ENCODE measurements at places on chromosomes 4 and X.

- no peak for DNase-seq
These were observed 226.7 kb upstream of the NOCT start for GRCh38 chr4:138788857-138789256.

- no peak for DNase-seq
These were observed at the start of gene MAOB for GRCh38 chrX:43882294-43882681. MAOB (minus strand) TSS chrX:43882450; CDS start chrX:43882299, 151 bp downstream.

- DNase-seq: peak; percentile 73
These were observed 92.4 kb downstream of the CXCL13 start for GRCh38 chr4:77697860-77698590.

GRCh38 chr4:184587701-184588100 lies 61.5 kb downstream of the CASP3 start:
- no peak for DNase-seq

GRCh38 chr4:169158046-169158445 lies 112.7 kb downstream of the SH3RF1 start:
- no peak for DNase-seq

DNA sequence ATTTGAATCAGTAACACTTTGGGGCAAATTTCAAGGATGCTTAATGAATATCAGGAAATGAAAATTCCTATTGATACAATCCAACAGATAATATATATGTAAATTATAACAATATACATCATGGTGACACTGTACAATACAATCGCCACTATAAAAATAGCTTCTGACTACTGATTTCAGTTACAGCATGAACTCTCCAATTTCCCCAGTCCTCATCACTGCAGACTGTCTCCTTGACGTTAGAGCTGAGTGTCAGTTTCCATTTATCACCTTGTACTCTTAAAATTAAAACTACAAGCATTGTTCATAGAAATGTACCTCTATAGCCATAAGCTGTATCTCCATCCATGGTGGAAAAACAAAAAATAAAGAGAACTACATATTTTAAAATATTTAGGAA lies 23.4 kb downstream of the TBC1D9 start:
- DNase-seq: no peak

DNA sequence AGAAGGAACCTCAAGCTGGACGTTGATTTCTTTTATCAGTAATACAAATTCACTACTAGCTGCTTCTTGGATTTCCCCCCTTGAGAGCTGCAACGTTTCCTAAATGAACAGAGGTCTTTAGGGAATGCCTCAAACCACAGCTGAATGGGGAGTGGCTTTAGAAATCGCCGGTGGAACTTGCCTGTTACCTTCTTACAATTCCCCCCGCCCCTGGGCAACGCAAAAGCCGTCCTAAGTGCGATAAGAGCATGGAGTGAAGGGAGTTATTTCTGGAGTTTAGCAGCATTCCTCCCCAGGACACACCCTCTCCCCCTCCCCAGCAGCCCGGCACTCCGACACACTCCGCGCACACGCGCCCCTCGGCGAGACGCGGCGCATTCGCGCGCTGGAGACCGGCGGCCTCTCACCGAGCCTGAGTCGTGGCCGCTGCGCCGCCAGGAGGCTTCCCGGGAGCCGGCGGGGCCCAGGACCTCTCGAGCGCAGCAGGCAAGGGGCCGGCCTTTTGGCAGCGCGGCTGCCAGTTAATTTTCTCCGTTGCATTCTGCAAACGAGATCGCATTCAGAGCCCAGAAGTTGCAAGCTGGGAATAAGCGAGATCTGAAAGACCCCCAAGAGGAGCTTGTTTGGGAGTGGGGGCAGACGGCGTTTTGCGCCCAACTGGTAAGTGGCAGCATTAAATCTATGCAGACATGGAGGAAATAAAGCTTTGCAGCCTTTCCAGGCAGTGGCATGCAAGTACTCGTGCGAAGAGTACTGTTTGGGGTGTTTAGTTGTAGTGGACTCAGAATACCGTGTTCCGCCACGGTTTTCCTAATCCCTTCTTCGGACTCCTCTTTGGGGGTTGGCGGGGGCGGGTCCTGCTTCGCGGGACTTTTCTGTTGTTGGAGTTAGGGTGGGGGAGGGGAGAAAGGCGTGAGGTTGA lies 134.7 kb downstream of the PALLD start:
- no peak for DNase-seq

- no peak for DNase-seq
These were observed 238.8 kb downstream of the GRIA3 start for GRCh38 chrX:123422875-123423274.

- DNase-seq: no peak
These were observed 97.1 kb downstream of the NFKB1 start for GRCh38 chr4:102598086-102598761.

DNA sequence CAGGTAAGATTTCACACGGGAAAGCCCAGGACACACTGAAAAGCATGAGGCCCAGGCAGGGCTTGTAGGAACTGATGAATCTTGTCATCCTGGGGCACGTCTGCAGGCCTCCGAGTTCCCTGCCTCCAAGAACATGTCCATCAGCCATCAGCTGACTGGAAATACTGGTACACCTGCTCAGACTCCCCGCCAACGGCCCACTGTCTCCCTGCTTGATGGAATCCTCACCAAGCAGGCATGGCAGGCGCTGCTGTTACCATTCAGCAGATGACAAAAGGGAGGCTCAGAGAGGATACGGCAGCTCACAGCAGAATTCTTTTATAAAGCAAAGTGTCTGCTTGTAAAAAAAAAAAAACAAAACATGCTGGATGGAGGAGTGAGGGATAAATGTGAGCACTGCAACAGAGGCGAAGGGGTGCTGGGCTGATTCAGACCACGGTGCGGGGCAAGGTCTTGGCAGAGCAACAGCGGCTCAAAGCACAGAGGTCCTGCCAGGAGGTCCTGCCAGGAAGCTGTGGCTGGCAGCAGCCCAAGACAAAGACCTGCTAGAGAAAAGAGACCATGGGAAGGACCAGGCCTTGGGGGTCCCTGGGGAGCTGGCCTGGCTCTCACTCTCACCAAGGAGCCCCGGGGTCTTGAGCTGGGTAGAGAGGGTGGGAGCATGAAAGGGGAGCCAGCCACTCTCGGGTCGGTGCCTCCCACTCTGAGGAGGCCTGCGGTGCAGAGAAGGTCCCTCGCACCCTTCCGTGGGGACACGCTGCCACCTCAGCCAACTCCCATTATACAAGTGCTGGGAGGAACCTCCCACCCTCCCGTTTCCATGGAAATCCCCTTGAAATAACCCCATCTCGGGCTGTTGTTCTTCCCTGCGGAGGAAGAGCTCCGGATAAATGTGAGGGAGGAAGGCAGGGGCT lies 25.6 kb downstream of the PPP2R2C start:
- no peak for DNase-seq

DNA sequence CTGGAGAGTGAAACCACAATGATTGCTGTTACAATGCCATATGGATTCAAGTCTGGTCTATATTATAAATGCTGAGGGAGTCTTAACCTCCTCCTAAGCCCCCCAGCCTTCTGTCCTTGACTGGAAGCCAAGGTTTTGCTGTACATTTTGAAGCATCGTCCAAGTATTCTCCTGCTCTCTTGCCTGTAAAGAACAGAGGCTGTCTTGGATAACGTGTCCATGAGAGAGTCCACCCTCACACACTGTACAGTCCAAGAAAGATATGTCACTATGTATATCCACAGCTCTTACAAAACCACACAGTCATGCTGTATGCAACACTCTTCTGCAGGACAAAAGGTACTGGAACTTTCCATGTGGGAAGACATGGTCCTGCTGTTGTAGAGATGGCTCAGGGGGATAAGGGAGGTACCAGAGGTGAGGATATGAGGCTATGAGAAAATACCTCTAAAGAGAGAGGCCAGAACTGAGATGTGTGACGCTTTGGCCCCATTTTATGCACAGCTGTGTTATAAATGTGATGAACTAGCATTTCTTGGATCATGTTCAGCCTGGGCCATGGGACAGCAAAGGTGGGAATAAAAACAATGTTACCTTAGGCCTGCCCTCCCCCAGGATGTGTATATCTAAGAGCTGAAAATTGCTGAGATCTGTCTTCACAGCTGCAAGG lies 678.6 kb downstream of the IQCM start:
- no peak for DNase-seq

DNA sequence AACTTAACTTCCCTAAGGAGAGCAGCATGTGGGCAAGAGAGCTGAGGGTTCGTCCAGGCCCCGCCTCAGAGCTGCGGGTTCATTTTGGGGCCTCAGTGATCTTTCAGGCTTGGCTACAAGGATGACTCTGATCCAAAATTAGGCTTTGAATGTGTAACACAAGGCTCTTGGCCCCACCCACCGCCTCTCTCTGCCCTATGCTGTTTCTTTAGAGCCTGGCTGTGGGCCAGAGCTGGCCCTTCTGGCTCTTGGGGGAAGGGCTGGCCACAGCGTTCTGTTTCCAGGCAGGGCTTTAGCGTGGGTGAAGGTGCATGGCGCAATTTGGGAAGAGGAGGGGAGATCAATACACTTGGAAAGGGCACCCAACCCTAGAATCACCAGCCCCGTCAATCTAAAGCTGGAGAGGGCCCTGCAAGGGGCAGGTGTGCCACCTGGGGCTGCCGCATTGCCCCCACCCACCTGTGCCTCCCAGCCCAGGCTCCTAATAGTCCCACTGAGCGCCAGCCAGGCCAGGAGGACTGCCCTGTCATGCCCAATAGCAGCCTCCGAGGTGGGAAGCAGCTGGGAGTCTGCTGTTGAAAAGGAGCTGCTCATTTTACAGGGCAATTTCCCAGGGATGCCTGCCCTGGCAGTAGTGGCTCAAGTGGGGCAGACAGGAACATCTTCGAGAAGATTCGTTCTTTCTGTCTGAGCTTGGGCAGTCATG lies 84.5 kb upstream of the MAML3 start:
- peak; percentile 99 for DNase-seq

- DNase-seq: peak; percentile 87
These were observed 327.7 kb downstream of the DKK2 start for GRCh38 chr4:106708464-106708816.

DNA sequence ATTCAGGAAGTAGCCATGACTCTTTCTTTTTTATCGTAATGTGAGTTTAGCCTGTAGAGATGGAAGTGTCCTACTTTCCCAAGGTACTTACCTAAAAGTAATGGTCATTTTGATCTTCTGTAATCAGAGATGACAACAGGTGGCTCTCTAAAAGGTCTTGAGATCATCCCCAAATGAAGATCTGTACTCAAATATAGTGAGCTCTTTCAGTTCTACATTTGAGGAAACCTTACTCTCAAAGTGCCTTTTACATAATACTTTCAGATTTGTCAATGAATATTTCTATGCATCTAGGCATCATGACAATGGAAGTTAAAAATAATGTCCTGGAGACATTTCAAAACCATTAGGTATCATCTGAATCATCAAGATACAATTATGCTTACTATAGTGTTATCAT lies 17.2 kb upstream of the MND1 start:
- no peak for DNase-seq

GRCh38 chrX:35507701-35508100 lies 290.4 kb upstream of the MAGEB16 start:
- no peak for DNase-seq

DNA sequence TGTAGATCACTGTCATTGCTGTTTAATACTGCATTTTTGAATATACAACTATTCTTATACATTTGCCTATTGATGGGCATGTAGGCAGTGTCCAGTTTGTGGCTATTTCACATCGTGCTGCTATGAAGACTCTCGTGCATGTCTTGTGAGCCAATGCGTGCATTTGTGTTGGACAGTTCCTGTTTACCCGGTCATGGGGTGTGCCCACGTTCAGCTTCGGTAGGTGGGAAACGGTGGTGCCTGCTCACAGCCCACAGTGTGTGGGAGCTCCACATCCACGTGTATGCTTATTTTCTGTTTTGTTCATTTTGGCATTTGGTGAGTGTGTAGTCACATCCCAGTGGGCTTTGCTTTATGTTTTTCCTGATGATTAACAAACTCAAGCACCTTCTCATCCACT lies 19.7 kb upstream of the RNF212 start:
- no peak for DNase-seq

DNA sequence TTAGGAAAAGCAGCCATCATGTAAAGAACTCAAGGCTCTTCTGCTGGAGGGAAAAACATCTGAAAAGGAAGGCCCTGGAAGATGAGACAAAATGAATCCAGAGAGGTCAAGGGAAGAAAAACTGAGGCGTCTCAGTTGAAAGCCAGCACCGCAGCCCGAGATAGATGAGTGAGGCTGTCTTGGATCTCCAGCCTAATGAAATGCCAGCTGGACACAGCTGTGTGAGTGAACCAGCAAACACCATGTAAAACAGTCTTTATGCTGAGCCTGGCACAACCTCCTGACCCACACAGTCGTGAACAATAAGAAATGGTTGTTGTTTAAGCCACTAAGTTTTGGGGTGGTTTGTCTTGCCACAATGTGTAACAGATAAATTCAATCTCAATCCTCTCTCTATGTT lies 48.6 kb upstream of the RASL11B start:
- DNase-seq: no peak

DNA sequence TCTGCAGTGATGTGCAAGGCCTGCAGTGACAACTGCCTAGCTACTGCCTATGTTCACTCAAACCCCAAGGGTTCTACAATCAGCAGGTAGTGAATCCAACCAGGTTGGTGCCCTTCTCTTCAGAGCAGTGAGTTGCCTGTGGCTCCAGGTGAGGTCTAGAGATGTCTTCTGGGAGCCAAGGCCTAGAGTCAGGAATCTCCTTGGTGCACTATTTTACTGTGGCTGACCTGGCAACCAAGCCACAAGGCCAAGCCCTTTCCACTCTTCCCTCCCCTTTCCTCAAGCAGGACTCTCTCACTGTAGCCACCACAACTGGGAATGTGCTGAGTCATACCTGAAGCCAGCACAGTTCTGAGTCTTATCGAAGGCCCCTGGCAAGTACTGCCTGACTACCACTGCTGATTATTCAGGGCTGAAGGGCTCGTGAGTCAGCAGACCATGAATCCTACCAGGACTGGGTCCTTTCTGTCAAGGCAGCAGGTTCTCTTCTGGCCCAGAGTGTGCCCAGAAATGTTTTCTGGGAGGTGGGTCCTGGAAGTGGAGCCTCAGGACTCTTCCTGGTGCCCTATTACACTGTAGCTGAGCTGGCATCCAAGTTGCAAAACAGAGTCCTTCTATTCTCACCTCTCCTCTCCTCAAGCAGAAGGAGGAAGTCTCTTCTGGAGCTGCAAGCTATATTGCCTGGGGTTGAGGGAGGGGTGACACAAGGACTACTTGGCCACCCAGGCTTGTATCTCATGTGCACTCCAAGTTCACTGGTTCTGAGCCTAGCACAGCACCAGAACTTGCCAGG lies 111.6 kb downstream of the BTC start:
- DNase-seq: no peak

GRCh38 chr4:69471639-69472038 lies 24.1 kb downstream of the UGT2B4 start:
- no peak for DNase-seq

- peak; percentile 39 for DNase-seq
These were observed 85.9 kb downstream of the MAOA start for GRCh38 chrX:43741843-43742573.

GRCh38 chr4:107468812-107469211 lies 251.2 kb downstream of the PAPSS1 start:
- no peak for DNase-seq

DNA sequence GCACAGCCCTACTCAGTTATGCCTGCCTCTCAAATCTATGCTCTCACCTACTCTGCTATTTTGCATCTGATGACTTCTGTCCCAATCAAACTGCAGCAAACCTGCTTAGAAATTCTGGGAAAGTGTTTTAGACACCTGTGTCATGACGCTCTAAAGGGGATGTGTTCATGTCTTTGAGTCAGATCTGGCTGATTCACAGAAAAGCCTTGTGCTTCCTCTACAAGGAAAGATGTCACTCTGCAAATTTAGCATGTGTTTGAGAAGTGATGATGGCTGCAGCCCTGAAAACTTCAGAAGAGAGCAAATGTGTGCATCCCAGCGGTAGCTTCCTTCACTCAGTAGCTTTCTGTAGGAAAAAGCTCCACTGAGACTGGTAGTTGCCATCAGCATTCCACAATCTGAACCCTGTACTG lies 235.4 kb downstream of the MGST2 start:
- DNase-seq: no peak

All from MV-4-11 (cell line).